ENCODE measurements at places on chromosomes 16 and 17.
A peak's percentile ranks its signal among the peaks of the same experiment; 100 is the strongest.

DNA sequence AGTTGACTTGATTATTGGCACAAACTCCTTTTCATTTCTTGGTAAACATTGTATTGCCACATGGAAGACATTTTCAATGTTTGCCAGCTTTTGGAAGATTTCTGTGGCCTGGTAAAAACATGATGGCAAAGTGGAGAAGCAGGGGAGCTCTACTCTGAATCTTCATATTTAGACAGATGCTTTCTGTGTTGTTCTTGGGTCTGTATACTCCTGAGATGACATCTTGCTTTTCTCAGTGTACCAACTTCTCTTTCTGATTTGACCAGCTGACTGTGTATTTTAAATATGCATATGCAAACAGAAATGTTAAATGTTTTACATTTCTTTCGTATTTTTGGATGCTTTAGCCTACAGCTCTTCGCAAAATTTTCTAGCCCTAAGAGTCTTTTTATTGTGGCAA lies 366.2 kb upstream of the MON1B start:
- no peak overlapping the region for H3K27ac ChIP-seq
- no peaks in the 10 kb centered on the region for H3K27me3 ChIP-seq
- H3K36me3 ChIP-seq = no peaks in the 10 kb centered on the region
- H3K4me1 ChIP-seq = no peaks in the 10 kb centered on the region
- H3K4me3 ChIP-seq = no peak overlapping the region

GRCh38 chr16:74583926-74584666 lies 22.8 kb downstream of the GLG1 start:
- peaks cover 29% of the 10 kb centered on the region for H3K4me1 ChIP-seq
- no peak for DNase-seq
- peaks cover 12% of the 10 kb centered on the region for H3K36me3 ChIP-seq
- H3K27ac ChIP-seq = no peak overlapping the region

GRCh38 chr17:48502901-48503300 lies 27.9 kb downstream of the HOXB1 start:
- no peaks in the 10 kb centered on the region for H3K36me3 ChIP-seq
- H3K27ac ChIP-seq = no peak overlapping the region
- DNase-seq = no peak
- no peak overlapping the region for H3K4me3 ChIP-seq
- peaks cover 33% of the 10 kb centered on the region for H3K4me1 ChIP-seq

- H3K27me3 ChIP-seq = no peaks in the 10 kb centered on the region
- H3K4me1 ChIP-seq = peaks cover 31% of the 10 kb centered on the region
These were observed 139.6 kb downstream of the SKAP1 start for GRCh38 chr17:48290378-48290777.

DNA sequence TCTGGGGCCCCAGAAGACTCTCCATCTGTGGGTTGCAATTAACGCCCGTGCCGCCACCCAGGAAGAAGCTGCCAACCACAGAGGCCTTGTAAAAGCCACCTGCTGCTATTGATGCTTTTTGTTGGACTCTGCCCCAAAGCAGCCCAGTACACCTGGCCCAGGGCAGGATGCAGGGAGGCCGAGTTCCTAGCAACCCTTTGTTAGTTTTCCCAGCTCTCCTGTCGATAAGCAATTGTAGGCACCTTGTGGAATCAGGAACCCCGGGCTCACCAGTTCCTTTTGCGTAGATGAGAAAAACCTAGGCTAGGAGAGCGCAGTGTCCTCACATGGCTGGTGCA lies 103.3 kb downstream of the ABCC6 start:
- no peak overlapping the region for H3K27ac ChIP-seq
- H3K36me3 ChIP-seq = peaks cover 89% of the 10 kb centered on the region
- no peaks in the 10 kb centered on the region for H3K27me3 ChIP-seq
- H3K4me1 ChIP-seq = peaks cover 4% of the 10 kb centered on the region

GRCh38 chr17:64635647-64636305 lies 26.3 kb downstream of the SMURF2 start:
- DNase-seq = no peak
- H3K27me3 ChIP-seq = peaks cover 2% of the 10 kb centered on the region
- no peak overlapping the region for H3K4me3 ChIP-seq
- H3K4me1 ChIP-seq = peaks cover 21% of the 10 kb centered on the region
- peaks cover 4% of the 10 kb centered on the region for H3K36me3 ChIP-seq

DNA sequence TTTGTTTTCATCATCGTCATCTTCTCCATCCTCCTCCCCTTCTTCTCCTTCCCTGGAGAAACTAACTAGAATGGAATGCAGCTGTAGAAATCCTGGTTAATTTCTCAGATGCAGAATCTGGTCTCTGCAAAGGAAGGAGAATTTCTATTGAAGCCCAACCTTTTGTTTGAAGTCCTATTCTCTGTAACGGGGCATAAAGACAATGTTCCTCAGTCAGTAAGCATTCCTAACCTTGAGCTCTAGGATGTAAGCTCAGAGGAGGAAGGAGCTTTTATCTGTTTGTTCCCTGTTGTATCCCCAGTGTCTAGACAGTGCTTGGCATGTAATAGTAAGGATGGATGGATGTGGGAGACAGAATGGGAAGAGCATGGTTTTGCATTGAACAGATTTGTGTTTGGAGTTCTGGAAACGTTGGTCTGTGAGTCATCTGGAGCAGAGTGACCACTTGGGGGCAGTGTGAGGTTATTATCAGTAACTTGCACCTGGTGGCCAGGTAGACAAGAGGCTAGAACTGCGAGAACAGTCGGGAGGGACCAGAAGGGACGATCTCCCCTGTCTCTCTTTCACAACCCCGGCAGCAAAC lies 363.7 kb downstream of the SNX29 start:
- no peaks in the 10 kb centered on the region for H3K27me3 ChIP-seq
- H3K36me3 ChIP-seq = no peaks in the 10 kb centered on the region
- no peak overlapping the region for H3K27ac ChIP-seq
- H3K4me3 ChIP-seq = no peak overlapping the region
- peak; percentile 2 for DNase-seq

DNA sequence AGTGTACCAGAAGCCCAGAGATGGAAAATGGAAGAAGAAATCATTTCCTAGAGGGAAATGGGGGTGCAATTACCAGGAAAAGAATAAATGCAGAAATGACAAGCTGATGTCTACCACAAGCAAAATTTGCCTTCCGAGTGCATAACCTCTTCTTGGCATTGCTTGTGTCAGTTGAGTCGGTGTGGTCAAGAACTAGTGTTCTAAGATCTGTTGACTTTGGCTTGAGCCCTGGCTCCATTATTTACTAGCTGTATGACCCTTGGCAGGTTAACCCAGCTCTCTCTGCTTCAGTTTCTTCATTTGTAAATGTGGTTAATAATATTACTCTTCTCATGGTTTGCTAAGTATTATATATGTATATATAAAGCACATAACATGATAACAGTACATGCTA lies 273.0 kb upstream of the IRX5 start:
- H3K27me3 ChIP-seq = peaks cover 11% of the 10 kb centered on the region
- no peak overlapping the region for H3K4me3 ChIP-seq
- no peak for DNase-seq
- no peaks in the 10 kb centered on the region for H3K4me1 ChIP-seq
- H3K36me3 ChIP-seq = no peaks in the 10 kb centered on the region
- no peak overlapping the region for H3K27ac ChIP-seq

- peaks cover 9% of the 10 kb centered on the region for H3K36me3 ChIP-seq
- H3K4me3 ChIP-seq = peak overlapping the region; percentile 85
- peaks cover 58% of the 10 kb centered on the region for H3K4me1 ChIP-seq
- no peak for DNase-seq
These were observed 30.4 kb upstream of the FBXW10B start for GRCh38 chr17:15649861-15650421.

DNA sequence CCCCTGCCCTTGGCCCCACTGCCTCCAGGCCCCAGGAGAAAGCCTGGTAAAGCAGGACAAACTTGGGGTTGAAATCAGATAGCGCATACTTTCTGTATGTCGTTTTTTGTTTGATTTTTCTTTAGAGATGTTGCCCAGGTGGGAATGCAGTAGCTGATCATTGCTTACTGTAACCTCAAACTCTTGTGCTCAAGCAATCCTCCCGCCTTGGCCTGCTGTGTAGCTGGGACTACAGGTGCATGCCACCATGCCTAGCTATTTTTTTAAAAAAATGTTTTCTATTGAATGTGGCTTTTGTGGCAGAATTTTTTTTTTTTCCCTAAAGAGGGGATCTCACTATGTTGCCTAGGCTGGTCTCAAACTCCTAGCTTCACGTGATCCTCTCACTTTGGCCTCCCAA lies 11.1 kb upstream of the CCL5 start:
- peak overlapping the region; percentile 19 for H3K4me3 ChIP-seq
- peak overlapping the region; percentile 94 for H3K27ac ChIP-seq
- H3K4me1 ChIP-seq = peaks cover 68% of the 10 kb centered on the region
- peaks cover 3% of the 10 kb centered on the region for H3K36me3 ChIP-seq
- no peaks in the 10 kb centered on the region for H3K27me3 ChIP-seq

DNA sequence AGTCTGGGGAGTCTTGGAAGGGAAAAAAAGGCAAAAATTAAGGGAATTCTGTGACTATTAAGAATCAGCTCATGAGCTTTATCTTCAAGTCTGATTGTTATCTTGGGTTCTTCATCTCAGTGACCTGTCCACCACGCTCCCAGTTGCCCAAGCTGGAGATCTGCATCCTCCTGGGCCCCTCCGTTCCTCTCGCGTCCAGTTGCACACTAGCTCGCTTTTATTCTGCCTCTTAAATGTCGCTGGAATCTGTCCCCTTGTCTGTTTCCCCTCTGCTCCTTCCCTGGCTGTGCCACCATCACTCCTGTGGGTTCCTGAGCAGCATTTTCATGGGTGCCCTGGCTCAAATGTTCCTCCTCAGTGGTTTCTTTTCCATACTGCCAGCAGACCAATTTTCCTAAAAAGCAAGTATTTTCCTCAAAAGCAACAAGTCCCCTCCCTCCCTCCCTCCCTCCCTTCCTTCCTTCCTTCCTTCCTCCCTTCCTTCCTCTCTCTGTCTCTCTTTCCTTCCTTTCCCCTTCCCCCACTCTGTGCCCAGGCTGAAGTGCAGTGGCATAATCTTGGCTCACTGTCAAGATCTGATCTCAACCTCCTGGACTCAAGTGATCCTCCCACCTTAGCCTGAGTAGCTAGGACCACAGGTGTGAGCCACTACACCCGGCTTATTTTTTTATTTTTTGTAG lies 1.4 kb downstream of the ENDOV start:
- H3K4me1 ChIP-seq = peaks cover 18% of the 10 kb centered on the region
- H3K36me3 ChIP-seq = peaks cover 9% of the 10 kb centered on the region
- peak overlapping the region; percentile 41 for H3K27ac ChIP-seq
- no peak for DNase-seq

GRCh38 chr16:78972006-78972405 lies 628.5 kb downstream of the MAF start:
- H3K36me3 ChIP-seq = no peaks in the 10 kb centered on the region
- no peak for DNase-seq
- H3K4me1 ChIP-seq = no peaks in the 10 kb centered on the region

DNA sequence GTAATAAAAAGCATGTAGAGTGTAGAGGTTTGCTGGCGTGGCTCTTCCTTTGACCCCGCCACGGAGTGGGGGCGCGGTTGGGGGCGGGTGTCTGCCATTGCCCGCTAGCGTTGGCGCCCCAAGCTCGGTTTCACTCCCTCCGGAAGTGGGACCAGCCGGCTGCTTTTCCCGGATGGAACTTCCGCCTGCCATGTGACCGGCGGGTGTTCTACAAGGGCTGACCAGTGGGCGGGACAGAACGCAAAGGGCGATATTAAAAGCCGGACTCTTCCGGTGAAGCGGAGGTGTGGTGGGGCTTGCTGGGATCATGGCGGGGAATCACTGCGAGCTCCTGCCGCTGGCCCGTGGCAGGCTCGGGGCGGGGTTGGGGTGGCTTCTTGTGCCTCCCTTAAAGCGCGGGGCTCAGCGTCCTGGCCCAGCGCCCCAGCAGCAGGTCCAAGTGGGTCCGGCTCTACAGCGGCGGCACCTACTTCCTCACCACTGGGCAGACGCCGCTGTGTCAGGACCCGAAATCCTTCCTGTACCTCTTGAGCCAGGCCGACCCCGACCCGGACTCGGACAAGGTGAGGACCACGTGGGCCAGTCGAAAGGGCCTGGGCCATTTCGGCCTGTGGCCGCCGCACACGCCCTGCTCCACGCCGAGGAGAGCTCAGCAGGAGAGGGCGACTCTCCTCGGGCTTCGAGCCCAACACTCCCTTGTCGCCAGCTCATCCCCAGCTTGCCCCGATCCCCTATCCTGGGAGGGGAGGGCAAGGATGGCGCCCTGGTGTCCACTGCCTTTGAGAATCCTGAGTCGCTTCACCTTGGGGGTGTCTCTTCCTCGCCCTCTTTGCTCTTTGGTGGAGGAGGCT lies 65.6 kb downstream of the PDPK1 start:
- H3K27me3 ChIP-seq = no peaks in the 10 kb centered on the region
- H3K36me3 ChIP-seq = peaks cover 4% of the 10 kb centered on the region
- peak; percentile 77 for DNase-seq
- peaks cover 25% of the 10 kb centered on the region for H3K4me1 ChIP-seq
- H3K27ac ChIP-seq = peak overlapping the region; percentile 91

Measured in activated T-helper 1 cell treated with anti-CD3 and anti-CD28 coated beads, Interleukin-12 subunit alpha, Interleukin-12 subunit beta, Interleukin-2, Interleukin-4 antibody, amounts not matched to agents 30 ng/mL and 10 ng/mL and 1 ng/mL, durations not matched to agents 14 hours and 24 hours and 36 hours (primary cell).